ENCODE measurements at places on chromosomes 1 and 21. TPM values are rescaled to one million over a fixed set of nuclear protein-coding genes. Genes with fewer than 3 reads are reported as not detected.

Gene CXADR
- total RNA-seq = 0.83 TPM

Gene CYP4X1
- not detected for total RNA-seq

GRCh38 chr1:248804771-248805681 lies 20.7 kb downstream of the SH3BP5L start:
- DNase-seq = no peak

DNA sequence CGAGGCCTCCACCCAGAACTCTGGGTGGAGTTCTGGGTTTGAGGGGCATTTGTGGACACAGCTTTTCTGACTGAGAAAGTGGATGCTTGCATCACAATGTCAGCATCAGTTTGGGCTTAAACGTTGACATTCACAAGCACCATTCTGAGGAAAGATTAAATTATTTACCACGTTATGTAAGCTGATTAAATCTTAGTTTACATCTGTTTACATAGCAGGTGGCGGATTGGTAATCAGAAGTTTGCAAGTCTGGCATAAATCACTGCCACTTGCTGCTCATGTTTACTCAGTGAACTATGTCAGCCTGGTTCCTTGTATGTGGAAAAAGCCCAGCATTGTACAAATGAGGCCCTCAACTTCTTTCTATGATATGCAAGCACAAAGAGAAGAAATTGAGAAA lies 310.1 kb downstream of the PAPPA2 start:
- DNase-seq = no peak

DNA sequence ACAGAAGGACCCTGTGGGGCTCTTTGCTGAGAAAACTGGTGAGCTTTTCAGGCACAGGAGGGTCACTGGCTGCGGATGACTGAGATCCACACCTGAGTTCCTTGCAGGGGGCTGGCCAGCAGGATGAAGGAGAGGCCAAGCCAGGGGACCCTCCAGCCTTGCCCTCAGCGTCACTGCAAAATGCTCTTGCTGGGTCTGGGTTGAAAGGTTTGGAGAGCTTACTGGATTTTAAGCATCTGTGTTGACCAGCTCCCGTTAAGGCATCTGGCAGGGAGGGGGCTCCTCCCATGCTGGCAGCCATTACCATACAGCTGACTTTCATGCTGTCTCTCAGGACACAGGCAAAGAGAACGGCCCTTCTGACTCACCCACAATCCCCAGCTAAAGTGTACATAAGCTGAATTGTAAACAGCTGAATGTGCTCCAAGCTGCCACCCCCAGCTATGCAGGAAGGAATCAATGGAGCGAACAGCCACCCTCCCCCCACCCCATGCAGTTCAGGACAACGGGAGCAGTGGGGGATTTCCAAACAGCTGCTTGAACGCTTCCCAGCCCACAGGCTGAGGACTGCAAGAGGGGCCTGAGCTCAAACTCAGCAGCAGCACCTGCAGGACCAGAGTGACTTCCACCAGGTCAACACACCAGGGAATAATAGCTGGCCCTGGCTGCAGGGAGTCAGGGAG lies 21.3 kb upstream of the A3GALT2 start:
- DNase-seq = peak; percentile 99

DNA sequence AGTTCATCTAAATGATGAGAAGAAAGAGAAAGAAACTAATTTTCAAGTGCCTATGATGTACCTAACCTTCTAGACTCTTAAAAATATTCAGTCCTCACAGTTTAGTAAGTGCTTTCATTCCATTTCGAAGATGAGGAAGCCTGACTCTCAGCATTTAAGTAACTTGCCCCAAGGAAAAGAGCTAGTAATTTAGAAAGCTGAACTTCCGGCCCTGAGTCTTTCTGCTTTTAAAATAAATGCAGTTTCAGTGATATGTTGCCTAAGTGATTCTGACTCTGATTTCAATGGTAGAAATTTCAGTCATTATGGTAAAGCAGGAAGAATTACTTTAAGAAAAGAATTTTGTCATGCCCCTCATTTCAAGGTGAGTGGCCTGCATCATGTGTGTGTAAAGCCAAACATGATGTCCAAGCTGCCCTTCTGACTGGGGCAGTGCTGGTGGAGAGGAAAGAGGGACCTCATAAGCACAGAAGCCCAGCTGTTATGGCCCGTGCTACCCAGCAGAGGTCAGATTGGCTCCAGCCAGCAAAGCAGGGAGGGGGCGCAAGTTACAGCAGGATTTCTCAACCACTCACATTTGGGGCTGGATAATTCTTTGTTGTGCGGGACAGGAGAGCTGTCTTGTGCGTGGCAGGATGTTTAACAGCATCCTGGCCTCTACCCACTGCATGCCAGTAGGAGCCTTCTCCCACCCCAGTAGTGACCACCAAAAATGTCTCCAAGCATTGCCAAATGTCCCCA lies 10.7 kb downstream of the ATP1A4 start:
- peak; percentile 22 for DNase-seq

- DNase-seq = no peak
Measured at GRCh38 chr1:68162761-68163160, 69.6 kb downstream of the WLS start.
